CD4-positive, alpha-beta T cell treated with Interleukin-15 for 4 hours (primary cell): ENCODE measurements at places on chromosomes 13 and 19.

DNA sequence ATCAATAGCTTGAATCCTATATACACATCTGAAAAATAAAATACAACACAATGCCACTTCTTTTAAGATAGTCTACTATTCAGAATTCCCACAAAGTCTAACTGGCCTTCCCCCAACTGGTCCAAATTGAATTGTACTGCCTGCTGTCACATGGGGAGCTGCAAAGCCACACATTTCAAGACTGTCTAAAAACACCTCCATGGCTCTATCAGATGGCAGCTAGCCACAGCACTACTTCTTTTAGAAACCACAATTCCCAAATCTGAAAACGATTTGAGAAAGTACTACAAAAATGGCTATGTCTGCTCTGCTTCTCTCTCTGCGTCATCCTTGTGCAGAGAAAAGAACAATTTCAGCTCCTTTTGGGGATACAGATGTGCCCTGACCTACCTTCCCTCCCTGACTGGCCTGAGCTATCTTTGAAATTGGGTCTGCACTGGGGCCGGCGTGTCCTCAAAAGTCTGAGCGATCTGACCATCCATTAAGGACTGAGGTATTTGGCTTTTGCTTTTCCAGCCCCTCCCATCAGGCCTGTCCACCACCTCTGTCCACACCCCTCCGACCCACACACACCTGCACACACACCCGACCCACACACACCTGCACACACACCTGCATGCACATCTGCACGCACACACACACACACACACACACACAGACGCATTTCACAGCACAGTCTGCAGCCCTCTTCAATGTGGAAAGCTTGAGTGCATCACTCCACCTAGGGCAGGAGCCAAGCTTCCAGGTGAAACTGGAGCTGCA, 68.6 kb upstream of the IPO5 start:
- DNase-seq: no peak

DNA sequence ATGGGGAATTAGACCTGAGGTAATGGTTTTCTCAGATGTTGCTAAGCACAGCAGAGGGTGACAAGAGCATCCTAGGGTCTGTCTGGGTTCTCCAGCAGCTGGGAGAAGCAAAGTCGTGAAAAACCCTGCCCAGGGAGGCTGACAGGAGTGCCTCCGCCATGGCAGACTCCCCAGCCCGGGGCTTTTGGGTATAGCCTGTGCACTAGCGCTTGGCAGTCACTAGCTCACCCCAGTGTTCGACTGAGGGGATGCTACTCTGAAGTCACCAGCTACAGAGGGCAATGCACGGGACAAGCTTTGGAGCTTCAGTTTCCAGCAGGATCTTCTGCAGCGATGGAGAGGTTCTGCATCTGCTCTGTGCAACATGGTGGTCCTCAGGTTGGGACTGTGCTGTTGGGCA, 87.5 kb downstream of the ING1 start:
- no peak for DNase-seq

DNA sequence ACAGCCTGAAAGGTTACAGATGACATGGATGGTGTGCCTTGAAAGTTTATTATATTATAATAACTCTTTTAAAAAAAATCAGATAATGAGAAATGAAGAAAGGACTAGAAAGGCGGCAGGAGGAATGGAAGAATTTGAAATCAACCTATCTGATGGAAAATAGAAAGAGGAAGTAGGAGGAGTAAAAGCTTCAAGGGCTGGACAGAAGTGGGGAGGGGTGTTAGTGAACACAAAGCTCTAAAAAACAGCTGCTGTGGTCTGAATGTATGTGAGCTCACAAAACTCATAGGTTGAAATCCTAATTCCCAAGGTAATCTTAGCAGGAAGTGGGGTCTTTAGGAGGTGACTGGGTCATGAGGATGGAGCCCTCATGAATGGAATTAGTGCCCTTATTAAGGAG, 19.5 kb downstream of the CCDC70 start:
- no peak for DNase-seq

DNA sequence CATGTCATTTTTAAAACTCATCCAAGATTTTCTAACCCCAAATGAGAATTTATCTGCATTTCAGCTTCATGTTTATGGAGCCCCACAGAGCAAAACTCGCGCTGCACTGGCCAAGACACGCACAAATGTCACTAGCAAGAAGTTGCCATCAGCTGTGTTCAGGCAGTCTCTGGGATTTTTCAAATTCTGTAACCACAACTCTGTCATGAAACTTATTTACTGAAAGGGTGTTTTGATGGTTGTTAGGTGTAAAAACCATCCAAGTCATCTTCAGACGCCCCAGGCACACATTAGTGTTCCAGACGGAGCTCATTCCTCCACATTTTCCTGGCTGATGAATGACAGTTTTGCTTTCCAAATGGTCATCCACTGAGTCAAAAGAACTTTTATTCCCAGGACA, 63.4 kb downstream of the SLC7A1 start:
- no peak for DNase-seq

GRCh38 chr13:46632176-46632575, 79.2 kb downstream of the LRCH1 start:
- DNase-seq: no peak

- DNase-seq: no peak
These were observed 70.7 kb upstream of the UBAC2 start for GRCh38 chr13:99129951-99130350.

- peak; percentile 16 for DNase-seq
These were observed at the start of gene MISP3 for GRCh38 chr19:14072535-14073260. TSS of gene MISP3 (plus strand) at chr19:14072786. CDS start at chr19:14073310, 524 bp downstream.

DNA sequence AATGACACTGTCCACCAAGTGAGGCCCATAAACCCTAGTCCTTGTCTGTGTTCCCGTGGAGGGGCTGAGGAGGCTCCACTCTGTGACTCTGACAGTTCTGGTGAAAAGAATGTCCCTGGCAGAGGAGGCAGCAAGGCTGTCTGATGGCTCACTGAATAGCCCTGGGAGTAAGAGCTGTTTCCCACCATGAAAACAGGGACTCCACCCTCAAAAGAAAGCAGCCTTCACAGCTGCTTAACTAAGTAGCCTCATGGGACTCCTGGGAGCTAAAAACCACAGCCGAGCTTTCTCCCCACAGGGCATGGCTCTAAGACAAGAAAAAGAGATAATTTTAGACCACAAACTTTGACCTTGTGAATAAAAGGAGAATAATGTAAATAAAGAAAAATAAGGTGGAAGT, 135.1 kb upstream of the FRY start:
- DNase-seq: no peak

DNA sequence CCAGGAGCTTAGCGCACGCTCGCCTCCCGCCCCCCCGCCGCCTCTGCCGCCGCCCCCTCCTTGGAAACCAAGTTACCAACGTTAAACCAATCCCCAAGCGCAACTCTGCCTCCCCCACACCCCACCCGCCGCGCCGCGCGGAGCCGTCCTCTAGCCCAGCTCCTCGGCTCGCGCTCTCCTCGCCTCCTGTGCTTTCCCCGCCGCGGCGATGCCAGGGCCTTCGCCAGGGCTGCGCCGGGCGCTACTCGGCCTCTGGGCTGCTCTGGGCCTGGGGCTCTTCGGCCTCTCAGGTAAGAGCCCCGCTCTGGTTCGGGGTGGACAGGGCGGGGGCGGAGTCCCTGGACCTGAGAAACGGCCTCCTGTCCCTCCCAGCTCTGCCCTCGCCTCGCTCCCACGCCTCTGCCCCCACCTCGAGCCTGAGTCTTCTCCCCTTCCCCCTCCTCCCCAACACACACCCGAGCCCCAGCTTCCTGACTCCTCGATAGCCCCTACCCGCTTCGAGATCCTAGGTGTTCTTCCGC, at the start of gene ICAM5:
TSS of gene ICAM5 (plus strand) at position 117 of the 521 bp plus-strand sequence. CDS start at position 209, 92 bp downstream.
- DNase-seq: no peak

GRCh38 chr19:17309965-17310461, 650 bp downstream of the DDA1 start:
- no peak for DNase-seq

DNA sequence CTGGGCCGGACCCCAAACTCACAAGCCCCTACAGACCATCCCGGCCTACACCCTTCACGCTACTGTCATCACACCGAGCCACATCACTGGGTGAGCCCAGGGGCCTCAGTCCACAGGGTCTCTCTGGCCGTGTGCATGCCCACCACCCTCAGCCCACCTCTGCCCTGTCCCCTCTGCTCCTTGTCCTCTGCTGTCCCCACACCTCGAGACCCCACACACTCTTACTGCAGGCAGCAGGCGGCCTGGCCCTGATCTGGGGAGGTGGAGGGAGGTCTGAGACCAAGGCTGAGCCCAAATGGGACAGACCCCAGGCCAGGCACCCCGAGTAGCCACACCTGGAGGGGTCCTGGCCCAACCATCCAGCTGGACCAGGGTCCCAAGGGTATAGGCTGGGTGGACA, 35.2 kb downstream of the PEPD start:
- DNase-seq: no peak

DNA sequence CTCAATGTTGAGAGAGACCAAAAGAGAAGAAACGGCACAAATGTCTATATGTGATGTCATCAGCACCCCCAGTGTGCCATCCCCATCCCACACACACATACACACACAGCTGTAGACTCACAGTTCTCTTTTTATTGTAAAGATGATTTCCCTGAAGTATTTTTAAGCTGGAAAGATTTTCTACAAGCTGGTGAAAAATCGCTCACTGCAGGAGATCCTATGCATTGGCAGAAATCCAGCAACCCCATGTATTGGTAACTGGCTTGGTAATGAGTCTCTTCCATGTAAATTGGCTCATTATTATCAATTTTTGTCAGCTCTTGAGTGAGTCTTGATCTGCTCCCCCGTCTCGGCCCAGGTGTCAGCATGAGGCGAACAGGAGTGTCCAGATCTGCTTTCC, 107.1 kb upstream of the UQCRFS1 start:
- DNase-seq: no peak

DNA sequence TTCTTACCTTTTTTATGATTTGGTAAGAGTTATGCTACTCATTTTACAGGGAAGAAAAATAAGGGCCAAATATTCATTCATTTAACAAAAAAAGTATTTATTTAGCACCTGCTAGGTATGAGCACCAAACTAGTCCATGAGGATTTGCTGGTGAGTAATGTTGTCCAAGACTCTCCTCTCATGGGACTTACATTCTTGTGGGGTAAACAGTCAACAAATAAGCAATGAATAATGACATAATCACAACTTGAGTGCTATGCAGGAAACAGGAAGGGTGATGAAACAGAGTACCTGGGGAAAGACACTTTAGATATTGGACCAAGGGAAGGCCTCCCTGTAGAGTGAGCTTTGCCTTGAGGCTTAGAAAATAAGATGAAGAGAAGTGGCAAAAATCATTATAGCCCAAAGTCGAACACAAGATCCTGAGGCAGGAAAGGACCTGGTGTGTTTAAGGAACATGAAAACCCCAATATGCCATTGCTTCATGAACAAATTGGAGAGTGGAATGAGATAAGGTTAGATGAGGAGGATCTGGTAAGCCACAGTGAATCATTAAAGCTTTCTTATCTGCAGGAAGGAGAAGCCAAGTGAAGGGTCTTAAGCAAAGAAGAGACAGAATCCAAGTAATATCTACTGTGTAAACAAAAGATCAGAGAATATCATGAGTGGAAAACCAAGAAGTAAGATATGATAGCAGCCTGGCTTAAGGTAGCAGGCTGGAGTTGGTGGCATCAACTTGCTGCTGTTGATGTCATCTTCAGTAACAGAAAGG, 294.5 kb upstream of the NBEA start:
- no peak for DNase-seq

- DNase-seq: no peak
These were observed 199.6 kb upstream of the IRS2 start for GRCh38 chr13:109985871-109986450.

DNA sequence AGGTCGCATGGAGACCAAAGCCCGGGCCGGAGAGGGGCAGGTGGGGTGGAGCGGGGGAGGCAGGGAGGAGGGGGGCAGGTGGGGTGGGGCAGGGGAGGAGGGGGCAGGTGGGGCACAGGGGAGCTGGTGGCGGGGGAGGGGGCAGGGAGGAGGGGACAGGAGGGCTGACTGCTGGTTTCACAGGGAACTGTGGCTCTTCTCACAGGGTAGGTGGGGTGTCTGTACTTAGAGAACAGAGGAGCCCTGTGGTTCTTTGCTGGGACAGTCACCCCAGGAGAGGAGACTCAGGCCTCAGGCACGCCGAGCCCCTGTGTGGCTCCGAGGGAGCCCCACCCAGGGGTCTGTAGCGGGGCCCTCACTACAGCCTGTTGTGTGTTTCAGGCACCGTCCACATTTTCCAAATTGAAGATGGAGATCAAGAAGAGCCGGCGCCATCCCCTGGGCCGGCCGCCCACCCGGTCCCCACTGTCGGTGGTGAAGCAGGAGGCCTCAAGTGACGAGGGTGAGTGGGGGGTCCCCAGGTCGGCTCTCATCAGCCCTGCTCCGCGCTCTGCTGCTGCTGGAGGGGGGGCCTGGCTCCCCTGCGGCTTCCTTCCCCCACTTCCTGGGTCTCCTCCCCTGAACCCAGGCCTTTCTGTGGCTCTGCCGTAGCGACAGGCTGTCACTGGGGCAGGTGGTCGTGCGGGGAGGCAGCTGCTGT, 162.7 kb downstream of the KDM4B start:
- no peak for DNase-seq

DNA sequence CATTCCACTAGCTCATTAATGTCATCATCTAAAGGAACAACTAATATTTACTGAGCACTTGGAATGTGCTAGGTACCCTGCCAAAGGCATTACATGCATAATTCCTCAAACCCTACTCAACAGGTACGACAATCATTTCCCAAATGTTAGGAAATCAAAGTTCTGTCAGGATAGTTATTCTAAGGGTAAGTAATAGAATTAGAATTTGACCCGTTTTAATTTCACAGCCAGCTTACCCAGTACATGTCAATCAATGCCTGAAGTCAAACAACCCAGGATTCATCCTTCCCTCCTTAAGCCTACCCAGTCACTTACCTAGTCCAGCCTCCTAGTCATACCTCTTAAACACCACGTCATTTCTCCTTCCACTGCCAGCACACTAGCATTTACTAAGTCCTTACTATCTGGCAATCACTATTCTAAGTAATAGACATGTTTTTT, 2.4 kb downstream of the LNX2 start:
- no peak for DNase-seq

- no peak for DNase-seq
These were observed 79.7 kb downstream of the EFNB2 start for GRCh38 chr13:106455777-106456176.

GRCh38 chr13:41842036-41842620, 118.8 kb downstream of the VWA8 start:
- DNase-seq: no peak

DNA sequence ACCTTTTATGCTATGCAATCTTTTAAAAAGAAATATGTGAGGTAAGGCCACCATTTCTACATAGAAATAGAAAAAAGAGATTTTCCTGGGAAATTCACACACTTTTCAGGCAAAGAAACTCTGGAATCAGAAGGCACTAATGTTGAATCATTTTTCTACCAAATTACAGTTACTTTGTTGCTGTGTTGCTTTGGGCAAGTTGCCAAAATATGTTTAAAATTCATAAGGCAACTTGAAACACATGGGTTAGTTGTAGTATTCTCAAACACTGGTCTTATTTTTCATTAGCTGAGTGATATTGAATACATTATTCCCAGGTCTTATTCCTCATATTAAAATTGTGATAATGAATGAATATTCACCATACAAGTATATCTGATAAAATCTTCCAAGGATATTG, 195.0 kb upstream of the SLITRK1 start:
- DNase-seq: no peak
